ENCODE measurements at places on chromosomes 11 and 22. TPM values are rescaled to one million over a fixed set of nuclear protein-coding genes. Genes with fewer than 3 reads are reported as not detected.

The SEC14L6 gene
- not detected for total RNA-seq

The SF3A1 gene
- 261 TPM for total RNA-seq

The SHISA8 gene
- total RNA-seq, result 0.41 TPM

The IGSF22 gene
- total RNA-seq, result 0.48 TPM

The CPT1A gene
- total RNA-seq, result 57.4 TPM
